Right forelimb (tissue), 1 donor: ENCODE measurements at places on chromosomes 5 and 9.

GRCh38 chr9:118931941-118932340 is 437.3 kb downstream of the BRINP1 start:
- DNase-seq, result no peak

DNA sequence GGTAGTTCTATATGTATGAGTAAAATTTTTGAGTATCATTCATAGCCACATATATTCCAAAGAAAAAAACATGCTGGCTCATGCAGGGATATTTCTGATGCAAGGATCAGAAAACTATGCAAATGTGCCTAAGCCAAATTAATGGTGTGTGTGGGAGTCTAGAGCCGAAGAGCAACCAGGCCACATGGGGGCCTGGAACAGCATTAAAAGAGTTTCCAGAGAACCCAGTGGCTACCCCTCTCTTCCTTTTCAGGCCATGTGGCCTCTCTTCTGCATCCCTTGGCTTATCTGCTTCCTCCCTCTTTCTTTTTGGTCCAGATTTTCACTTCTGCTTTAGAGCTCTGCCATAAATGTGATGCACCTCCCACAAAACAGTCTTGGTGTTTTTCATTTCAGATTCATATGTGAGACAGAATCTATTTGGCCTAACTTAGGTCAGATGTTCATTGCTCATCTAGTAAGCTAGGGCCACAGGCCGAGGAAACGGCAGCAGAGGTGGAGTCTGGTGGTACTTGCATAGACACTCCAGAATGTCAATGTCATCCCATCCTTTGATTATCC is 300.0 kb downstream of the SH3GL2 start:
- DNase-seq, result no peak

DNA sequence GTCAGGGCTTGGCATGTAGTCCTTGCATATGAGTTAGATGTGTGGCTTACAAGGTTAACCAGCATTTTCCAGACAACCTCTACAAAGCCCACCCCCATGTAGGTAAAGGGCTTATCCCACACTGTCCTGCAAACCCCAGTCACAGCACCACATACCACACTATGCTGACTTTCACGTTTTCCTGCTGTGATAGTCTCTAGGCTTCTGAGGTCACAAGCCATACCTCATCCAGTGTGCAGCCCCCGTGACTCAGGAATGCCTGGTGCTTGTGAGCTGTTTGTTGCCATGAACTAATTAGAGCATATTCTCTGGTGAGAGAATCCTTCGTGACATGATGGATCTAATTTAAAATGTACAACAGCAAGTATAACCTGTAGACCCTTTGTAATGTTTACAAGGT is 50.8 kb downstream of the ERAP1 start:
- DNase-seq, result no peak

DNA sequence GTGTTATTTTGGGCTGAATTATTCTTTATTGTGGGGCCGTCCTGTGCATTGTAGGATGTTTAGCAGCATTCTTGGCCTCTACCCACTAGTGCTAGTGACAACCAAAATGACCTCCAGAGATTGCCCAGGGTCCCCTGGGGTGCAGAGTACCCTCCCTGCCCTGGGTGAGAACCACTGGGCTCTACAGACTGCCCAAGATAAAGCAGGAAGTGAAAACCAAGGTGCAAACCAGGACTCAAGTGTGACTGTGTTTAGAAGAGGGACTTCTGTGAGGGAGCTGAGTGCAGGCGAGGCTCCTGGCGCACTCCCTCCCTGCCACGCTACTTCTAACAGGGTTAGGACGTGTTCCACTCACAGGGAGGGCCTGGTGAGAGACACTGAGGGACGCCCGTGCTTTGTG is 41.6 kb downstream of the USP20 start:
- DNase-seq, result no peak

- DNase-seq, result no peak
These were observed 15.8 kb upstream of the FABP6 start for GRCh38 chr5:160213537-160213936.

DNA sequence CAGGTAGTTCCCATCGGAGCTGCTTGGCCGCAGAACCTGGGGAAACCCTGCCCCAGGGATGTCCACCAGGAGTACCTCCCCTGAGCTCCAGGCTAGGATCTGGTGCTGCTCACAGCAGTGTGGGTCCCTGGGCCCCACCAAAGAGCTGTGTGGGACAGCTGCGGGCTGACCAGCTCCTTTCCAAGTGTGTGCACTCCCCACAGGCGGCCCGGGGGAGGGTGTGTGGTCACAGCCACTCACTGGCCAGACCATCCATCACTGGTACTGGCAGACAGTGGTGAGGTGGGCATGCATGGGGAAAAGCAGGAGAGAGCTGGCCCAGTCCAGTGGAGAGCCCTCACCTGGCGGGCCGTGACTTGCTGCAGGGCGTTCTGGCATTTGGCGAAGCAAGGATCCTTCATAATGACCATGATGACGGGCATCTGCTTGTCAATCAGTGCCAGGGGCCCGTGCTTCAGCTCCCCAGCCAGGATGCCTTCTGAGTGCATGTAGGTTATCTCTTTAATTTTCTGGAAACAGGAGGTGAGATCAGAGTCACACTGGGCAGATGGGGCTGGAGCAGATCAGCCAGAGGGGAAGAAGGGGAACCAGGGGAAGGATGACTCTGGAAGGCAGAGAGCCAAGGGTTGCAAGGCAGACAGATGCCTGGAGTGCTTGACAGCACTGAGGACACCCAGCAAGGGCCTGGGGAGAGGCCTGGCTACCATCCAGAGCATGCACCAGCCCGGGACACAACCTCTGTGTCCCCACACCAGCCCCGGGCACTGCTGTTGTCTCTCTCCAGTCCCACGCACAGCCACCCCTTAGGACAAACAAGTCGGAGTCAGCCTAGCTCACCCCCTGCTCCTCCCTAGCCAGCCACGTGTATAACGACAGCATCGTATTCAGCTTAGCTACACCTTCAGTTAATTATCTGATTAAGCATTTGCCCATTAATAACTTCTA is 12.8 kb upstream of the MAPK9 start:
- DNase-seq, result no peak

DNA sequence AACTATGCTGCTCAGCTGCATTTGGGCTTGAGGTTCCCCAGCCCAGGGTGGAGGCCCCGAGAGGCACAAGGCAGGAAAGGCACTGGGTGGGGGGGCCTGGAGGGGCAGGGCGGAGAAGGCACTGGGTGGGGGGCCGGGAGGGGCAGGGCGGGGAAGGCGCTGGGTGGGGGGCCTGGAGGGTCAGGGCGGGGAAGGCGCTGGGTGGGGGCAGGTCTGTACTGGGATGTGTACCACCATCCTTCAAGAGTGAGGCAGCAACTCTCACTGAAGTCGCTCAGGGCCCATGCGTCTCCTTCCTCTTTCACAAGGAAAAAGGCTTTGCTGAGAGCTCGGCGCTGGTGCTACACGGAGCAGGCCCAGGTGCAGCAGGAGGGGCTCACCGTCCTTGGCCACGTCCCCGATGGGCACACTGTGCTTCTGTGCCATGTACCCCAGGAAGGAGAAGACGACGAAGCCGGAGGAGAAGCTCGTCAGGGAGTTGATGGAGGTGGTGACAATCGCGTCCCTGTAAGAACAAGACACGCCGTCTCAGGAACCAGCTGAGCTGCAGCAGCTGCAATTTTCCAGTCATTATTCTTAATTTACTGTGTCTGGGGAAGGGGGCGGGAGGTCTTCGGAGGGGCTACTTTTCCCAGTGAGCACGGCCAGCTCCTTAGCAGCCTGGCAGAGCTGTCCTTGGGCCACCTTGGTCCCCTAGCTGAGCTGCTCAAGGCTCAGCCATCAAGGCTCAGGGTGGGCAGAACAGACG is 30.8 kb downstream of the SLC6A3 start:
- DNase-seq, result no peak

DNA sequence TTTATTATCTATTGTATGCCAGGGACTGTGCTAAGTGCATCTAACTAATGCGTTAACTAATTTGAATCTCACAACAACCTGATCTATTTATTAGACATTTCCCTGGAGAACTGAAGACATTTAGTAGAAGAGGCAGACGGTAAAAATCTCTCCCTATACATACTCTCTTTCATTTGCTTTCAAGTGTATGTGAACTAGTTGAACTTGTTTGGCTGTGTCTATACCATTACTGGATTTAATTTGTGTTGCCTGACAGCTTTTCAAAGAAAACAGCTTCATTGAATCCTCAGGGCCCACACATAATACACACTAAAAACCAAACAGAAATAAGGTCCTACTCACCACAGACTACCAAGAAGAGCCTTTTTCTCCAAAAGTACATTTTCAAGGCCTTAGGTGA is 133.6 kb upstream of the NR3C1 start:
- DNase-seq, result no peak

DNA sequence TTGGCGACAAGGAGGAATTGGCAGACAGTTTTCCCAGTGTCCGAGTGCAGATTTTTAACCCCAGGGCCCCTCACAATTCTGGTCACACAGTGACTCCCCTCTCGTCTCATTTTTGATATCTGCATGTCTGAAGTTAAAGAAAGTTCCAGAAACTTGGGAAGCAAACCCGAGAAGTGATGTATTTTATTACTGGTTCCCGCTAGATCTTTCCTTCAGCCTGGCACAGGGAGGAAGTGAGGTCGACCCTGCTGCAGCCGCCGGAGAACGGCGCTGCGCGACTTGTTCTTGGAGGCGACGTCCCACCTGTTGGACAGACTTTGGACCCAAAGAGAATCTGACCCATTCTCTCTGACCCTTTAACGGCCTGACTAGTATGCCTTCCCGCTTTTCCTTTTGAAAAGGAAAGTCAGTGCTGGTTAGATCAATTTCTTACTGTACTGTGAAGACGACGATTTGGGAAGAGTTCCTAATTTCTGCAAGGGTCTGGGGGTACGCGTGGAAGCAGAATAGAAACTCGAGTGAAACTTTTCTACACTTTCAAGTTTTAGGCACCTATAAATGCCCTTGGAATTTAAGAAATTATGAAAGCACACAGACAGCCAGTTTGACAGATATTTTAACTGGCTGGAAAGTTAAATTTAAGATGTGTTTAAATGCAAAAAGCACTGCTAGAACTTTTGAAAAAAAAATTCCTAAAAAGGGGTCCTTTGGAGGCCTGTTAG is 744 bp downstream of the OTULIN start:
- DNase-seq, result no peak

DNA sequence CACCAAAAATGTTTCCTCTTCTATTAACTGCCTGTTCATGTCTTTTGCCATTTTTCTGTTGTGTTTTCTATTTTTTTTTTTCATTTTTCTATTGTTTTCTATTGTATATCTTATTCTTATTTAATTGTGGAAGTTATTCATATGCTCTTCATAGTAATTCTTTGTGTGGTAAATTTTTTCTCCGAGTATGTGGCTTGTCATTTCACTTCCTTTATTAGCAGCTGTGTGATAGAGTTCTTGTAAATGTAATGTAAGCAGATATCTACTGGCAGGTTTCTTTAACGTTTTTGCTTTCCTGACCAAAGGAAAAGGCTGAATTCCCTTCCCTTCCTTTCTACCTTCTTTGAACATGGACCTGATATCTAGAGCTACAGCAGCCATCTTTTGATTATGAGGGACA is 5.8 kb upstream of the PLPP1 start:
- no peak for DNase-seq

DNA sequence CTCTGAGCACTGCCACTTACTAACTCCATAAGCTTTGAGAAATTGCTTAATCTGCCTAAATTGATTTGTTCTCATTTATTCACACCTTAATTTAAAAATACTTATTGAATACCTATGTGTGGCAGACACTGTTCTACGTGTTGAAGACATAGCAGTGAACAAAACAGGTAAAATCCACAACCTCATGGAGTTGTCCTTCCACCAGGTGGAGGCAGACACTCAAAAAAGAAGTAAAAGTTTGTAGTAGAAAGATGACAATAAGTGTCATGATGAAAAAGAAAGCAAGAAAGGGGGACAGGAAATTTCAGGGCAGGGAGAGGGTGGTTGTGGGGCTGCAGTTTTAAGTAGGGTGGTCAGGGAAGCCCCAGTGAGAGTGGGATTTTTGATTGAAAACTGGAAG is 94.9 kb downstream of the SREK1 start:
- no peak for DNase-seq

DNA sequence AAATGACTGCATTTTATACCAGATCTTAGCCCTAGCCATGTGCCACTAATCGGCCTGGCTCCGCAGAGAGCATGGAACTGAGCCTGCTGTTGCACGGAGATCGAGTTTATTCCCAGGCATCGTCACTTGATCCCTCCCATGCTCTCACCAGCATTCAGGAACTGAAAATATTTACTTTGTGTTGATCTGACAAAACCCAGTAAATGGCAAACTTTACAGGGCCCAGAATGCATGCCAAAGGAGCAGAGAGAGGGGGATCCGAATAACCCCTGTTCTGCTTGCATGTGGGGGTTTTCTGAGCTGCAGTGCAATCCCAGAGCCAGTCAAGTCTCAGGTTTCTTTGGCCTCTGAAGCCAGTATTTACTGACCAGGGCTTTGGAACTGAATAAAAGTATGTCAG is 87.3 kb downstream of the GAS1 start:
- peak; percentile 48 for DNase-seq

DNA sequence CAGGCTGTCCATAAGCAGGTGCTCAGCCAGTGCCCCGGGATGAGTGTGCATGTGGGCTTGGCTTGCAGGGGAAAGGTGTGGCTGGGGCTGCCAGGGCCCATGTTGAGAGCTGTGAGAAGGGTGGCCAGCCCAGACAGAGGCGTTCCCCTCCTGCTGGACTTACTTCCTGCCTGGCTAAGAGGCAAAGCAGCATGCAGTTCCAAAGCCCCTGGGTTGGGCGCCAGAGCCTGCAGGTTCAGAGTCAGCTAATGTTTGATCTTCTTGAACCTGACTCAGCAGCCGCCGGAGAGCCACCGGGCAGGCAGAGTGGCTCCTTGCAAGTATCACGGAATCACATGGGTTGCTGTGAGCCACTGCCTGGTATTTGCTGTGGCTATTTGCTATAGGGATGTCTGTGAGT is 168.4 kb upstream of the MAP1B start:
- no peak for DNase-seq

GRCh38 chr9:78109075-78109474 is 77.5 kb upstream of the GNAQ start:
- no peak for DNase-seq

GRCh38 chr9:88809355-88810161 is 181.7 kb upstream of the S1PR3 start:
- DNase-seq, result no peak

DNA sequence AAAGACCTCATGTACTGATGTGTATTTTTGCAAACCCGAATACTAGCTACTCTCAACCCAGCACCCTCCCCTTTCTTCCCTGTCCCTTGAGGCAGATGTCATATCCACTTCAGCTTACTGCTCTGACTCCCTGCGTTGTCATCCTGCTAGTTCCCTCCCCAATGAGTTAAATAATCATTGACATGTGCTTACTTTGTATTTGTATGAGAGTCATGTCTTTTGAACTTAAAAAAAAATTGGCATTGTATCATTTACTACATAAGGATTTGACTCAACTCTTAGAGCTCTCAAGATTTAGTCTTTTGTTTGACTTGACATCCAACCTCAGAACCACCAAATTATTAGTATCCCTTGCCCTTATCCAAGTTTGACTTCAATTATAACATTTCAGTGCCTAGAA is 219.7 kb upstream of the TUT7 start:
- no peak for DNase-seq

GRCh38 chr5:131974016-131974415 is 28.6 kb upstream of the MEIKIN start:
- peak; percentile 25 for DNase-seq

DNA sequence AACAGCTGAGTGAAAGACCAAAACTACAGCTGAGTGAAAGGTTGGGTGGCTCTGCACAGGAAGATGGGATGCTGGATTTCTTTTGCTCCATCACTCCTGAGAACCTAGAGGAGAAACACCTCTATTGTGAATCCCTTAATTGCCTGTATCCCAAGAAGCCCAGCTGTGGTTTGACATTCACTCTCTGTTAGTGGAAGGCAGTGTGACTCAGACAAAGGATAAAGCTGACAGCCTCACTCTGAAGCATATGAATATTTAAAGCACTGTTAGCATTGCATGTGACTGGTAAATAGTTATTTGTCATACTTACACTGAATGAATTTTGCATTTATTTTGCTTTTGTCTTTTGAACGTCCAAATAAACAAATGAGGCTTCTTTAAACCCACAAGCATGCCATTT is 367.1 kb upstream of the RIOK2 start:
- no peak for DNase-seq
